ENCODE measurements at places on chromosomes 7 and 10. TPM values are rescaled to one million over a fixed set of nuclear protein-coding genes. Genes with fewer than 3 reads are reported as not detected.

GRCh38 chr7:114953724-114954123 is 31.8 kb downstream of the MDFIC start:
- no peak for DNase-seq

- DNase-seq = no peak
Measured at GRCh38 chr7:19984231-19984632, 210.8 kb upstream of the TMEM196 start.

DNA sequence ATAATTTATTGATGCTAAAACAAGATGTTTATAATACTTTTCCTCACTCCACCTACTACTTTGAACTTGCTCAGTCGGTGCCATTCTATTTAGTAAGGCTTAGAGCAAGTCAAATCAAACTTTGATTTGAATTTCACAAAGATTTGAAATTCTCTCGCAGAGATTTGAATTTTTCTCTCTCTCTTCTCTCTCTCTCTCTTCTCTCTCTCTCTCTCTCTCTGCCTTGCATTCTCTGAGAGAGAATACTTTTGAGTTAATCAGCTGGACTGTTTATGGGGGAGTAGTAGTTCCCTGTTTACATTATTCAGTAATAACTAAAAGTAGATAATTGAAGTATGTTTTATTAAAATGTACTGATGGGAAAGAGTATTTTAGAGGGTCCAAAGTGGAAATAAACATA is 488.5 kb upstream of the ANKRD30A start:
- no peak for DNase-seq

Gene GNGT1
- 0.65 TPM for total RNA-seq

GRCh38 chr7:12623885-12624498 is 53.5 kb downstream of the SCIN start:
- DNase-seq = no peak

All from neural crest cell (in vitro differentiated cells).